ENCODE measurements at places on chromosomes 5 and 9.

DNA sequence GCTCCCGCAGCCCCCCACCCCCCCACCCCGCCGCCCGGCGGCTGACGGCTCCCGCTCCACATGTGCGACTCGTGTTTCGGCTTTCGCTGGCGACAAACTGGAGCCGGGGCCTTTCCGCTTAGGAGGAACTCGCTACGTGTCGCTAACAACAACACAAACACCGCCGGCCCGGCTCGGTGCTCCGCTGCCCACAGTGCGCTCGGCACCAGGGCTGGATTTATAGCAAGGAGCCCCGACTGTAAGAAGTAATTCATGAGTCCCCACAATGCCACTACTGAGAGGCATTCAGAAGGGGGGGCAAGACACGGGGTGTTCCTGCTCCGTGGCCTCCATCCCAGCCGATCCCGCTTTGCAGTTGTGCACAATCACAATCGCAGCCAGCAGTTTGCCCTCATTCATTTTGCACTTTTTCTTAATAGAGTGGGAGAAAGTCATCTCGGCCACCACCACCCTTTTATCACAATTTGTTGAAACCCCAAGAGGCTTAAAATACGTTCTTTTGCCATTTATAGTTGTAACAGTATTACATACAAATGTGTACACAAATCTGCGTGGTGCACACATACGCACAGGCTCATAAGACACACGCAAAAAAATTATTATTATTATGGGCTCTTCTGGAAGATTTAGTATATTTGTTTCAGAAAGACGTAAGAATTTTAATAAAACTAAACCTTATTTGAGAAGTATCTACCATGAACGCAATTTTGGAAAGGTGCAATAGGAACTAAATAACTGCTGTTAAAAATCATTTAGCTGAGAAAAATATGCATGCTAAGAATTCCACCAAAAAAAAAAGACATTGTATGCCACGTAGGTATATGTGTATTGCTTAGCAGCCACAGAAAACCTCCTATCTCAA is 48.1 kb downstream of the EBF1 start:
- no peak for DNase-seq

DNA sequence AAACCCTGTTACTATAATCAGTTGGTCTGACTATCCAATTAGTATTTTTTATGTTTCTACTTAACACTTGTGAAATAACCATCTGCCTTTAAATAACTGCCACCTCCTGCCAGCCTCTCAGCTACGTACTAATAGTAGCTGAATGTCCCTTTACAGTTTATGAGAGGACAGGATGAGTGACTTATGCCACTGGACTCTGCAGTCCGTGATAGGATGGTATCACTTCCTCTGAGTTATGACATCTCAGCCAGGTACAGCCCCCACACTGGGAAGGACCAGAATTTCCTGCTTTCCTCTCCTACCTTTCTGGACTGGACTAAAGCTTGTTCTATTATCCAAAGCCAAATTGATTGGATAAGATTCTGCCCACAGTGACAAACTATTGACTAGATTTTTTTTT is 102.9 kb downstream of the ZFAND5 start:
- DNase-seq, result no peak

DNA sequence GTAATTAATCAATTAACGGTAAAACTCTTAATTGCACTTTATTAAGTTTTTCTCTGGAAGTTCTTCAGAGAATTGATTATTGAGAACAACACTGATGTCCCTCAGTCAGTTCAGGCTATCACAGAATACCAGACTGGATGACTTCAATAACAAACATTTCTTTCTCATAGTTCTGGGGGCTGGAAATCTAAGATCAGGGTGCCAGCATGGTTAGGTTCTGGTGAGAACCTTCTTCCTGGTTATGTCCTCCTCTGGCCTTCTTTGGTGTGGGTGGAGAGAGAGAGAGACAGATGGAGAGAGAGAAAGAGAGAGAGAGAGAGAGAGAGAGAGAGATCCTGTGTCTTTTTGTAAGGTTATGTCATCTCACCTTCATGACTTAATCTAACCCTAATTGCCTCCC is 71.4 kb upstream of the DAP start:
- no peak for DNase-seq

DNA sequence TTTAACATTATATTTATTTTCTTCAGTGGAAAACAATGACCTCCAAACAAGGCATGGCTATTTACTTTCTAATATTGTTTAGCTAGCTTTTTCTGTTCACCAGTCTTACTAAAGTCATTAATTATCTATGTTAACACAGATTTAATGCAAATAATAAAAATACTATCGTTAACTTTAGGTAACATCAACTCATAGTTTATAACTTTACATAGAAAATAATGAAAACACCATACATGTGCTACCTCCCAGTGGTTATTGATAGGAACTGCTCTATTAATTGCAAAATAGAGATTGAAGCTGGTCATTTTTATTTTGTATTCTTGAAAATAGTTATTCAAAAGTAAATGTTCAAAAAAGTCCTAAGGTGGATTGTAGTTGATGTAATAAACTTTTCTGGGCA is 78.3 kb upstream of the HCN1 start:
- DNase-seq, result no peak

DNA sequence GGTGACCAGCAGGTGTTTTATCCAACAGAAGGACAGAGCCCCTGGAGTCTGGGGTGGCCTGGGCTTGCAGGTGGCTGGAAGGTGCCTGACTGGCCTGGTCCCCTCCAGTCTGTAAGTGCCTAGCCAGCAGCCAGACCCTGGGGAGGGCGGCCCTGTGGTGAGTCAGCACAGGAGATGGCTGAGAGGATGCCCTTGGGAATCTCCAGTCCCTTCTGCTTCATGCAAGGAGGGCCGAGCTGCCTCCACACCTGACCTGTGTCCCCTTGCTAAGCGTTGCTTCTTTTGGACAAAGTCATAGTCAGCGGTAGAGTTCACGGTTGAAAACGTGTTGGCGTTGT is 20.2 kb downstream of the OBP2B start:
- no peak for DNase-seq

DNA sequence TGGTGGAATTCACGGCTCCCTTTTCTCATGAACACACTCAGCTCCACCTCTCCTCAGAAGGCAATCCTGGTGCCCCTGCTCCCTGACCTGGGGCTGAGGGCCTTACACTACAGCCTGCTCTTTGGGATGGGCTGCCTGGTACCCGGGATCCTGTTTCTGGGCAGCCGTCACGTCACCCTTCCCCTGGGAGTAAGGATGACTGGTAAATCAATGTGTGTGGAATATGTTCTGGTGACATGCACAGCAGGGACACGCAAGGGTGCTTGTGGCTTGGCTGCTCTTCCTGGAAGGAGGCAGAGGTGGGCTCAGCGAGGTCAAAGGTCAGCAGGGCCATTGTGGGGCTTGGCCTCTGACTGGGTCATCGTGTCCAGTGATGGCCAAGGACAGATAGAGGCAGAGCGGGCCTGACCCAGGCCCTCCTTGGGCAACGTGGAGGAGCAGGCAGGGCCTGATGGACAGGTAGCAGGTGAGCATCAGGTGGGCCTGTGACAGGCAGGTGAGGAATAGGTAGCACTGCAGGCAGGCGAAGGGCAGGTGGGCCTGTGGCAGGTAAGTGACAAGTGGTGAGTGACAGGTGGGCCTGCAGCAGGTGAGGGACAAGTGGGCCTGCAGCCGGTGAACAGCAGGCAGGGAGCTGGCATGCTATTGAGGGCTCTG is 399.4 kb upstream of the IRX4 start:
- no peak for DNase-seq

GRCh38 chr9:114016629-114017423 is 61.3 kb downstream of the AMBP start:
- DNase-seq, result no peak

DNA sequence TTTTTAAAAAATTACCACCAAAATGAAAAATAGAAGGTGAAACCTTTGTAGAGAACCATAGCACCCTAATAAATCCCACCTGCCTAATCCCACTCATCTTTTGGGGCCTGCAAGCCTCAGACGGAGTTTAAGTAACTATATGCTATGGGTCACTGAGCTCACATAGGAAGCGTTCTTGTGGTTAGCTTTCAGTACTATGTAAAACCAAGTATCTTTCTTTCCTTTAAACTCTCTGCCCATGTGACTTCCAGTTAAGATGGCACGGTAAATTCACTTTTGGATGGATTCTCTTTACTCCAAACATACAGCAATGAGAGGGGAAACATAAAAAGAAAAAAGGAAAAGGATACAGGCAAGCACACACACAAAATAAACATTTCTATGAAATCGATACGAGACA is 50.9 kb downstream of the FANCC start:
- DNase-seq, result peak; percentile 26

DNA sequence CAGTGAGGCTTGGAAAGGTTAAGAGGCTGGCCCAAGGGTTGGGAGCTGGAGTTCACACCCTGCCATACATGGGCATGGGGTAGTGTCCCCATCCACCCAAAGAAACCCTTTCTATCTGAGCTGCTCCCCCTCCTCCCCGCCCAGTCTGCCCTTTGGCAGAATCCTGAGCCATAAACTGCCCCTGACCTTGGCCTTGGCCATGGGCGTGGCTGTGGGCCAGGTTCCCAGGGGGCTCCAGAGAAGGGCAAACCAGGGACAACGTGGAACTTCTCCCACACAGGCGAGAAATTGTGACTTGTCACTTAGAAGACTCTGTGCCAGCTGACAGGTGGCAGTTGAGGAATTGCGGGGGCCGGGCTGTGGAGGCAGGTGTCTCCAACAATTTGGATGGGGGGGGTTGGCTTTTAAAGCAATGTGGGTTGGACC is 4.8 kb downstream of the FAM78A start:
- DNase-seq, result no peak

DNA sequence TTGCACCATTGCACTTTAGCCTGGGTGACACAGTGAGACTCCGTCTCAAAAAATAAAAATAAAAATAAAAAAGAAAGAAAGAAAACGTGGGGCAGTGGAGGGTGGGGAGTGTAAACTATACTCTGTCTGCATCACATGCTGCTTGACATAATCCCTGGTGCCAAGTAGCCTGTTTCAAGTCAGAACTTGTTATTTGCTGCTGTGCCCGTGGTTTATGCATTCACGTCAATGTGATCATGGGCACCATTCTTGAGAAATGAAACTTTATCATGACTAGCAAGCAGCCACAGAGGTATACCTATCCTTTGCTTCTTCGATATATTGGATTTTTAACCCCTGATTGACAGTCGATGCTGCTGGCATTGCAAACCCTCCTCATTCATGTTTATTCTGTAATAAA is 4.1 kb upstream of the SMU1 start:
- no peak for DNase-seq

DNA sequence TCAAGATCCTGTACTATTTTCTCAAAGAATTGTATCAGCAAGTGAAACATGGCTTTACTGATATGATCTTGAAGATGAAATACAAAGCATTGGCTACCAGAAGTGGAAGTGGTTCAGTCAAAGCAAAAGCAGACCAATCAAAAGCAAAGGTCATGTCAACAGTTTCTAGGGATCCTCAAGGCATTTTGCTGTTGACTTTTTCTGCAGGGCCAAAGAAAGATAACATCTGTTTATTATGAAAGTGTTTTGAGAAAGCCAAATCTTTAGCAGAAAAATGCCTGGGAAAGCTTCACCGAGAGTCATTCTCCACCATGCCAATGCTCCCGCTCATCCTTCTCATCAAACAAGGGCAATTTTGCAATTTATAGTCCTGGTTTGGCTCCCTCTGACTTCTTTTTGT is 90.3 kb upstream of the ACO1 start:
- no peak for DNase-seq

DNA sequence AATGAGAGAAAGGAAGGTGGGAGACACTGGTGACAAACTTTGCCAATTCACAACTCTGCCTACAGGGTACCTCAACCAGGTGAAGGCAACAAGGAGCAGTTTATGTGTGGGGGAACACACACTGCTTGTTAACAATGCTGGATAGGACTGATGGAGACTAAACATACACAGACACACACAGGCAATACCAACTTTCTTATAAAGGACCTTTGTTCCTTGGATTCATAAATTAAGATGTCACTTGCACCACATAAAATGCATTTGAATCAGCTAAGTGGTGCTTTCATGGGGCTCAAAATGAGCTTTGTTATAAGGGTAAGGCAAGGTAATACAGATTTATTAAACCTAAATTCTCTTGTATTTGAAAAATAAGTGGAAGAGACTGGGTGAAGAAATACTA is 4.0 kb downstream of the TSTD2 start:
- DNase-seq, result no peak

GRCh38 chr9:95923794-95924193 is 48.3 kb downstream of the ERCC6L2 start:
- DNase-seq, result no peak

- no peak for DNase-seq
Measured at GRCh38 chr9:112551641-112552040, 65.0 kb downstream of the KIAA1958 start.

GRCh38 chr5:569358-569867 is 42.7 kb upstream of the CEP72 start:
- DNase-seq, result no peak

DNA sequence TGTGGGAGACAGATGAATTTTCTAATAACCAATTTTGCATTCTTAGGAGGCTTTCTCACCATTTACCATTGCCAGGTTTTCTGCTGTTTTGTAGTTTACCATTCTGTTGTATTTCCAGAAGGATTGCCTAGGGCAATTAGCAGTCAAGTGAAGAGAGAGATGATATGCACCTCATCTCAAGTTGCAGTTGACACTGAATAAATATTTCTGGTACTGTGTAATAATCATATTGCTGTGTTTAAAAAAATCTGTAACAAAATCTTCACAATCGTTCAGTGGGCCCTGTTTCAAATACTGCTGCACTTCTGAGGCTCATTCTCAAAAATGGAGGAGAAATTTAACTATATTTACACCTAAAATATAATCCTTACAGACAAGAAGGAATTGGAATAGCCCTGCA is 706.1 kb upstream of the PTPRD start:
- DNase-seq, result no peak

Data from RCC 7860 (cell line).